ENCODE measurements at places on chromosomes 2 and 18. TPM values are rescaled to one million over a fixed set of nuclear protein-coding genes. Genes with fewer than 3 reads are reported as not detected.

GRCh38 chr2:182862091-182862490, 4.3 kb downstream of the FRZB start:
- DNase-seq: no peak

The DIPK1C gene
- total RNA-seq: 5.9 TPM

DNA sequence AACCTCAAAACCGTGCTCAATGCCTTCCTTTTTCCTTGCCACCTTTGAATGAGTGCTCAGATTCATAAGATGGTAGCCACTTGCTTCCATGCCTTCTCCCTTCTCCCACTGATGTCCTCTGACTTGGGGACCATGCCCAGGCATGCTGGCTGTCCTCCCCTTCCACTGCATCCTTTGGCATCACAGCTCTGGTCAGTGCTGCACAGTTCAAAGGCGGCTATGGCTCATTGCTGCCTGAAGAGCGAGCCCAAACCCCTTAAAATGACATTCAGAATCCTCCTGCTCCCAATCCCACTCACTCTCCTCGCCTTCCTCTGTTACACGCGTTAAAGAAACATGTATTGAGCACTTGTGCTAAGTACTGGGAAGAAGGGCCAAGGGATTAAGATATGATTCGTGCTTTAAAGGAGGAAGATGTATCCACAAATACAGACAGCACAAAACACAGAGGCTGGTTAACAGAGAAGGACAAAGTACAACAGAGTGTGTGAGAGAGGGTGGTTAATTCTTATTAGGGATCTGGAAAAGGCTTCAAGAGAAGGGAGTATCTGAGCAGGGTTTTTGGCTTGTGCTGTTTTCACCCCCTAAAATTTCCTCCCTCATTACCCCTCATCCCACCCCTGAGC, 81.8 kb downstream of the CERKL start:
- DNase-seq: no peak

- no peak for DNase-seq
These were observed 204.1 kb downstream of the CTIF start for GRCh38 chr18:48742706-48743475.

The GRHL1 gene
- 1.1 TPM for total RNA-seq

- DNase-seq: no peak
These were observed 9.1 kb downstream of the MPPE1 start for GRCh38 chr18:11899063-11899462.

GRCh38 chr2:54634564-54635511, 88.6 kb upstream of the EML6 start:
- peak; percentile 85 for DNase-seq

- peak; percentile 63 for DNase-seq
These were observed 26.5 kb upstream of the PXDN start for GRCh38 chr2:1770566-1771380.

The GCKR gene
- total RNA-seq: not detected

GRCh38 chr2:18824325-18824790, 235.0 kb upstream of the NT5C1B start:
- no peak for DNase-seq

The TSPYL6 gene
- total RNA-seq: 0.11 TPM

The SAG gene
- not detected for total RNA-seq

GRCh38 chr2:197425550-197425949, 9.3 kb downstream of the SF3B1 start:
- DNase-seq: no peak

The ZNF638 gene
- 79.5 TPM for total RNA-seq

GRCh38 chr18:12474146-12474545, 66.4 kb downstream of the PRELID3A start:
- DNase-seq: no peak

The TUBA4A gene
- 164 TPM for total RNA-seq

The GYPC gene
- total RNA-seq: 113 TPM

The DSC2 gene
- 26.7 TPM for total RNA-seq

The DHRS9 gene
- 9.8 TPM for total RNA-seq

DNA sequence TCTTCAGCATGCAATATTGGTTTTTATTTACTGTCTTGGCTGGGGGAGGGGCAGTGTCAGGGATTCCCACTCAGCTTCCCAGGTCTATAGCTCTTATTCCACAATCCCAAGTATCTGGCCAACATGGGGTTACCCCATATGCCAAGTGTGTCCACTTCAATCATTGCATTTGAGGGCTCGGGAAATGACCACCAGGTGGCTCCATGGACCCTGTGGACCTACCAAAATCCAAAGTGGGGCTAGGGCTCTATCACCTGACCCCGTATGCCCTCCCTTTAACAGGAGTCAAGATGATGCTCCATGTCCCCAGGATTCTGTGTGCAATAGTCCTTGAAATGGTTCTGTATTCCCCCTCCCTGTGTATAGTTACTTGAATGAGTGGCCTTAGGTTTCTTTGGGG, 12.1 kb upstream of the TRAF3IP1 start:
- DNase-seq: no peak

DNA sequence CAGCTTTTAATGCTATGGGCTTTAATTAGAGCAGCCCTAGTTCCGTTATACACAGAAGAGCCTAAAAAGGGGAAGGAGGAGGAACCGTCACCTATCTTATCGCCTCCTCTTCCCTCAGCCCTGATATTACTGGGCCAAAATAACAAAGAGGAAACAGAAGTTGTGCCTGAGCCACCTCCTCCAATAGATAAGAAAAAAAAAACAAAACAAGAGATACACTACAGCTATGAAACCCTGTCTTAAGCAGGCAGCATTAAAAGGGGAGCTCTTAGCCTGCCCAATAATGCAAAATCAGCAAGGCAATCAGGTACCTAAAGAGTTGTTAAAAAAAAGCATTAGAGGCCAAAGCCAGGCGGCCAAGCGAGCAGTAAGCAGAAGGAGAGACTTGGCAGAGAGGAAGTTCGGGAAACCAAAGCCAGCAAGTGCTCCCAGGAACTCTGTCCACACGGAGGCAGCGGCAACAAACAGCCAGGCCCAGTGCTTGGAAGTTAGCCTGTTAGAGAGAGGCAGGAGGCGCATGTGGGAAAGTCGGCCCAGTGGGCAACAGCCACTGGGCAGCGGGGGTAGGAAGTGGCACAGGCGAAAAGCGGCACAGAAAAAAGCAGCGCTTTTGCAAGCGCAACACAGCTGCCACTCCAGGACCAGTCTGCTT, 41.8 kb upstream of the PDK1 start:
- peak; percentile 78 for DNase-seq

DNA sequence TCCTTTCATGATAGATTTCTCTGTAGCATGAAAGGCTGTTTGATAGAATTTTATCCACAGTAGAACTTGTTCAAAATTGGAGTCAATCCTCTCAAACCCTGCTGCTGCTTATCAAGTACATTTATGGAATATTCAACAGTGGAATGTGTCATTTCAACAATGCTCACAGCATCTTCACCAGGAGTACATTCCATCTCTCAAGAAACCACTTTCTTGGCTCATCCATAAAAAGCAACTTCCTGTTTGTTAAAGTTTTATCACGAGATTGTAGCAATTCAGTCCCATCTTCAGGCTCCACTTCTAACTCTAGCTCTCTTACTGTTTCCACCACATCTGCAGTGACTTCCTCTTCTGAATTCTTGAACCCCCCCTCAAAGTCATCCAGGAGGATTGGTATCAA, 29.4 kb downstream of the PDCL3 start:
- no peak for DNase-seq

The HNRNPA3 gene
- total RNA-seq: 95.7 TPM

- peak; percentile 47 for DNase-seq
These were observed 134.5 kb downstream of the CLIP4 start for GRCh38 chr2:29249666-29250253.

The ZNF804A gene
- not detected for total RNA-seq

- DNase-seq: no peak
These were observed 1.4 kb upstream of the SLC23A3 start for GRCh38 chr2:219171231-219171651.

The CUL3 gene
- total RNA-seq: 66.0 TPM

GRCh38 chr2:170313347-170313991, 135.5 kb downstream of the MYO3B start:
- DNase-seq: no peak

GRCh38 chr2:241530571-241530970, 22.2 kb upstream of the STK25 start:
- DNase-seq: no peak

- DNase-seq: no peak
These were observed 87.1 kb downstream of the MEP1B start for GRCh38 chr18:32276906-32277305.

- no peak for DNase-seq
These were observed 64.6 kb downstream of the SMC6 start for GRCh38 chr2:17689010-17689409.

GRCh38 chr2:118755384-118755783, 92.1 kb downstream of the EN1 start:
- DNase-seq: no peak

DNA sequence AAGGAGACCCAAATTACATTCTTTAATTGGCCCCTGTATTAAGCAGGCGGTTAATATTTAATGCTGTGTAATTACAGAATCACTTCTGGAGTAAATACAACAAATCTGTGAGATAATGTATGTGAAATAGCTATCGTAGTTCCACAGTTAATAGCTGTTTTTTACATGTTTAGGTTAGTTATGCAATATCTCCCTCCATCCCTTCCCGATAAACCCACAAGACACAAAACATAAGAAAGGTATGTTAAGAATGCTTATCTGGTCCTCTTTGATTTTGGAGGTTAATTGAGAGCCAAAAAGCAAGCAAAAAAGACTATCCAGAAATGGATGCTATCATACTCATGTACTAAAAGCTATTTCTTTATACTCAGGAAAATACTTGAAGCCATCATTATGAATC, 49.1 kb downstream of the ZNF638 start:
- DNase-seq: no peak

The KCNG2 gene
- total RNA-seq: 0.32 TPM

The VSNL1 gene
- 42.7 TPM for total RNA-seq

DNA sequence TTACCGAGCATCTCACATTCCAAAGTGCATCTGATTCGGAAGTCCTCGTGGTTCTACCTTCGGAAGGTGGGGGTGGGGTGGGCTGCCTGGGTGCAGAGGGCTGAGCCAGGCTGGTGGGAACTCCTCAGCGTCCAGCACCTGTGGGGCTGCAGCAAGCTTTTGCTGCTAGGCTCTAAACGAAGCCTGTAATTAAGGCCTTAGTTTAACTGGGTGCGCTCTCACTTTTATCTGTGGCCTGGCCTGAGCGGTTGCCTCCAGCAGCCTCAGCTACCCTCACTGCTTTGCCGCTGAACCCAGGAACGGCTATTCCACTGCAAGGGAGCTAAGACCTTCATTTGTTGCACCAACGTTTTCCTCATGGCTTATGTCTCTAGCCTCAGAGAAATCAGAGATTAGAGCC, 48.4 kb downstream of the TMEM17 start:
- no peak for DNase-seq

DNA sequence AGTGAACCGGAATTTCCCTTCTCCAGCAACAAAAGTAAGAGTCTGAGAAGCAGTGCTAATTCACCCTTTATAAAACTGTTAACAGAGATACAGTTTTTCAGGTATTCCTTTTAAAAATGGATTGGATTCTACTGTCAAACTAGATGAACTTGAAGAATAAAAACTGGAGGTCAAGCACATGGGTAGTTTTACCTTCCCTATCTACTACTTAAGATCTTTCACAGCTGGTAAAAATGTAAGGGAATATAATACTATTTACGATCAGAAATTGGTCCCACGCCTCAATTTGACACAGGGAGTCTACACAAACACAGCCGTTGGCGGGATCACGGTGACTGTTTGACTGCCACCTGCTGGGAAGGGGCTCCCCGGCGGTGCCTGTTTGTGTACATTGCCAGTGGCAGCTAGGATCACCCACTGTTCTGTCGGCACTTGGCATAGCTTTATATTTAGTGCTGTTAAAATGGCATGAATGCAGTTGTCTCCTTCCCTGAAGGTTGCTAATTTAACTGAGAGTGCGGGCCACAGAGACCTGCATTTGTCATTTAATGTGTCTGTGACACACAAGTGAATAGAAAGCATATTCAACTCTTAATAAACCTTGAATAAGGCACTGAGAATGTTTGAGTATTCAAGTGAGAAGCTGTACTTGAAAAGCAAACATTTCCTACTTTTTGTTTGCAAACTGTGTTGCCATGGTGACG, 59.5 kb downstream of the ABCG8 start:
- DNase-seq: no peak

- no peak for DNase-seq
These were observed 74.7 kb upstream of the TMEM200C start for GRCh38 chr18:5969989-5970403.

- DNase-seq: no peak
These were observed 61.3 kb downstream of the ASXL2 start for GRCh38 chr2:25817006-25817405.

DNA sequence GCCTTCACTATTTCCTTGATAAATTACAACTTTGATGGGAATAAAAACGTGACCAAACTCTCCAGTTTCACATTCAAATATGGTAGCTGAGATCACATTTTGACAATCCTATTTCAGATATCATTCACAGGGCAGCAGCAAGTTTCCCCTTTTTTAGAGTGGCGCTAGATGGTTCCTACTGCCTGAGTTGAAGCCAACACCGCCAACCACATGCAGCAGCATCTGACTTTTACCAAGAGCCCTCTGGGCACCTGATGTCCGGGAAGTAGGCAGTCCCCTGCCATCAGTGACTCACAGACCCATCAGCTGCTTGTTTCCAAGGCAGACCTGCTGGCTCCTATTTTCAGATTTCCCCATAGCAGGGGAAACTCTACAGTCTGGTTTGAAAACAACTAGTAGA, 4.0 kb upstream of the MREG start:
- no peak for DNase-seq

DNA sequence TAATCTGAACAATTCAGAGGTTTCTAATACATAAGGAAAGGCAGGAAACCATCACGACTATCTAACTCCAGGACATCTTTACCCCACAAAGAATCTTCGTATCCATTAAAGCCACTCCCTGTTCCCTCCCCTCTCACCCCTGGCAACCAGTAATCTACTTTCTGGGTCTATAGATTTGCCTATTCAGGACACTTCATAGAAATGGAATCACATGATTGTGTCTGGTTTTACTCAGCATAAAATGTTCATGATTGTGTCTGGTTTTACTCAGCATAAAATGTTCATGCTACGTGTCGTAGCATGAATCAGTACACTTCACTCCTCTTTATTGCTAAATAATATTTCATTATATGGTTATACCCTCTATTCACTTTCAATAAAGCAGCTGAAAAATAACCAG, 11.6 kb downstream of the FECH start:
- DNase-seq: no peak

The OLA1 gene
- 51.2 TPM for total RNA-seq

The FAM110C gene
- 4.0 TPM for total RNA-seq

GRCh38 chr2:239881031-239881471, 144.1 kb downstream of the NDUFA10 start:
- DNase-seq: no peak

- no peak for DNase-seq
These were observed 9.9 kb upstream of the ODC1 start for GRCh38 chr2:10457846-10458598.
